ENCODE measurements at places on chromosomes 3 and 15. TPM values are rescaled to one million over a fixed set of nuclear protein-coding genes. Genes with fewer than 3 reads are reported as not detected.

The CHRNA5 gene
- total RNA-seq = 0.19 TPM

The TM4SF18 gene
- 4.6 TPM for total RNA-seq

The BNIP2 gene
- 48.0 TPM for total RNA-seq

The PYGO1 gene
- 0.18 TPM for total RNA-seq

The MOBP gene
- total RNA-seq = not detected

The SCG3 gene
- total RNA-seq = not detected

The SLC28A1 gene
- 38.4 TPM for total RNA-seq

All from right lobe of liver (tissue), 6 donors.